Left ventricle myocardium inferior (tissue), 1 donor: ENCODE measurements at places on chromosomes 16 and 17. TPM values are rescaled to one million over a fixed set of nuclear protein-coding genes. Genes with fewer than 3 reads are reported as not detected.

The NPIPB6 gene
- 1.1 TPM for total RNA-seq

The SCNN1B gene
- total RNA-seq, result not detected

The PARD6A gene
- 3.4 TPM for total RNA-seq

The ACSM5 gene
- 1.6 TPM for total RNA-seq

The CCL17 gene
- not detected for total RNA-seq

The UBN1 gene
- total RNA-seq, result 41.1 TPM

The EPX gene
- total RNA-seq, result not detected

The WFDC1 gene
- 1.3 TPM for total RNA-seq

The RAC3 gene
- 0.82 TPM for total RNA-seq

The PIPOX gene
- total RNA-seq, result 0.60 TPM

The SERPINF2 gene
- total RNA-seq, result 0.33 TPM

The BICDL2 gene
- total RNA-seq, result 0.05 TPM

The KRT38 gene
- not detected for total RNA-seq

The CTRB1 gene
- total RNA-seq, result not detected

The CSH2 gene
- total RNA-seq, result not detected

The CCL18 gene
- 1.1 TPM for total RNA-seq

The CPNE7 gene
- not detected for total RNA-seq

The GID4 gene
- 18.0 TPM for total RNA-seq

The TPSD1 gene
- total RNA-seq, result not detected

The SCGB1C2 gene
- total RNA-seq, result not detected

The TMEM170A gene
- 10.3 TPM for total RNA-seq

The MEIOC gene
- total RNA-seq, result not detected

The MMP25 gene
- 1.2 TPM for total RNA-seq

The TSC2 gene
- 80.1 TPM for total RNA-seq

The SLC6A2 gene
- not detected for total RNA-seq

The SLX1B gene
- 19.1 TPM for total RNA-seq

The CDK3 gene
- total RNA-seq, result 1.8 TPM

The KRTAP1-1 gene
- total RNA-seq, result not detected

The SLC52A1 gene
- total RNA-seq, result not detected

The KRTAP4-9 gene
- not detected for total RNA-seq
